Right ventricle myocardium superior (tissue), 1 donor: ENCODE measurements at places on chromosomes 7 and 10. TPM values are rescaled to one million over a fixed set of nuclear protein-coding genes. Genes with fewer than 3 reads are reported as not detected.

SH2D4B gene
- total RNA-seq, result not detected

NUB1 gene
- 30.8 TPM for total RNA-seq

TSPAN15 gene
- total RNA-seq, result 9.5 TPM

EN2 gene
- total RNA-seq, result 0.11 TPM

PDE6C gene
- total RNA-seq, result not detected

TMEM225B gene
- total RNA-seq, result not detected

OR13A1 gene
- not detected for total RNA-seq

GRCh38 chr10:36057180-36057579 lies 415.1 kb upstream of the FZD8 start:
- DNase-seq, result no peak

- no peak for DNase-seq
Observed at GRCh38 chr10:121337427-121337826, 260.8 kb downstream of the FGFR2 start.

DNA sequence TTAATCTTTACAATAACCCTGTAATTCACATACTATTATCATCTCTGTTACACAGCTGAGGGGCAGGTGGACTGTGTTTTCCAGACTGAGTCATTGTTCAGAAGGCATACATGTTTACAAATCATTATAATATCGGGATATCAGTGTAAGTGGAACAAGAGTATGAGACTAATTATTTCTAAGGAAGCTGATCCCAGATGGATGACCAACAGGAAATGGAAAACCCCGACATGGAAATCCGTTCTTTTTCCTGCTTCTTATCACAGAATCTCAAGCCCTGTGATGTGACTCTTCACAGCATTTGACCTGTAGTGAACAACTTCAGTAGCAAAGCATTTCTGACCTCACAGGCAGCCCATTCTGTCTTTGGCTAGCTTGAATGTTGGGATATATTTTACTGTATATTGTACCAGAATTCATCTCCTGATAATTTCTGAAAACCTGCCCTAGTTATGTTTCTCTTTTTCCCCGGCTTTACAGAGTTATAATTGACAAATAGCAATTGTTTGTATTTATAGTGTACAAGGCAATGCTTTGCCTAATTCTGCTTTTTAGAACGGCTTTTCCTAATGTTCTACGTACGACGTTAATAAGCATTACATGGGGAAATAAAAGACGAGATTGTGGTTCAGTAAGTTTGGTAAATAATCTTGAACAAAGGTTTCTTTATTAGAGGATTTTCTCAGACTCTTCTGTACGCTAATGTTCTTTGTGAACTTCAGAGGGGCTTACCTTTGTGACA lies 78.6 kb upstream of the SYPL1 start:
- DNase-seq, result no peak

GRCh38 chr7:135428011-135428410 lies 81.9 kb downstream of the CNOT4 start:
- DNase-seq, result no peak

DNA sequence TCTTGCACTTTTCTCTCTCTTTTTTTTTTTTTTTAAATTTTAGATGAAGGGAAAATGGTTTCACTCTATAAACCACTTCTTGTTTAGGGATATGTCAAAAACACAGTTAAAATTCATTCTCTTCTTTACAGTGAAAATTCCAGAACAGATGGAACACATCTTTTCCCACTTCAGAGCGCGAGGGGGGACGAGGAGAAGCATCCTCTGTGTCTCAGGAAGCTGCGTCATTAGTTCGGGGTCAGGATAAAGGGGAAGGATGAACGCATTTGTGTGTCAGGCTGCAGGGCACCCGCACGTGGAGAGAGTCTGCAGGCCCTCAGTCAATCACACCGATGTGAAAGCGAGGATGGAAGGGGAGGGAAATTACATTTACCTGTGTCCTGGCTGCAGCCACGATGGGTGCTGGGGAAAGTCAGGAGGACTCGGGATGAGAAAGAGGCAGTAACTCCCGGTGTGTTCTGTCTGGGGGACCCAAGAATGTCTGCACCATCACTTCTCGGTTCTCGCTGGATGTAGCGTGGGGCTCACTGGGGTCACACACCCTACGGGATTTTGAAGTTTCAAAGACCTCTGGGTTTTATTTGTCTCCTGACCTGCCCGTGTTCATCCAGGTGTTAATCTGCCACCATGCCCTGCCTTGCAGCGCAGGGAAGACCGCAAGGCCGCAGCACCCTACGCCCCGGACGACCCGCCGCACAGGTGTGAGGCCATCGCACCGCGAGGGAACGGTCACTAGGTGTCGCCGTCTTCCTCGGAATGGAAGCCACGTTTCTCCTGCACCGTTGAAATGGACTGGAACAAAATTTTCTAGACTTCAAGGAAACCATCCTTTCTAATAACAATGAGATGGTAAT lies 66.7 kb upstream of the PITRM1 start:
- DNase-seq, result peak; percentile 84

- no peak for DNase-seq
Observed at GRCh38 chr7:45061806-45062425, 26.9 kb downstream of the NACAD start.

GRCh38 chr7:47654672-47655298 lies 72.9 kb upstream of the TNS3 start:
- DNase-seq, result peak; percentile 17

- DNase-seq, result no peak
Observed at GRCh38 chr10:121788115-121788514, 139.7 kb downstream of the ATE1 start.

- DNase-seq, result no peak
Observed at GRCh38 chr10:21020545-21020944, 123.4 kb upstream of the NEBL start.

GRCh38 chr7:152076324-152076821 lies 50.9 kb downstream of the GALNT11 start:
- no peak for DNase-seq

- no peak for DNase-seq
Observed at GRCh38 chr10:98296524-98296923, 28.5 kb upstream of the LOXL4 start.

DNA sequence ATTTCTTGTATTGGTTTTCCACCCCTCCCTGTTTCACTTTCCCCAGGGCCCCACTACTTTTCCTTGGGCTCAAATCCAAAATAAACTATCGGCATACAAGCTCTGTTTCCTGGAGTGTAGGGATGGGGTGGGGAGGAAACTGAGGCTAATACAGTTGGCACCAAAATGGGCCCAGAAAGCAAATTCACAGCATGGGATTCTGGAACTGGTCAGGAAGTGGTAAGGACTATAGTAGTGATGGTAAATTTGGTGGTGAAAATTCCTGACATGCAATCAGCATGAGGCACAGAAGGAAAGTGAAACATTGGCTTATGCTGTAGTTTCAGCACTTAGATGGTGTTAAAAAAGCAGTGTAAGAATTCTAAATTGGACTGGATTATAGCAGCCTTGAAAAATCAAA lies 8.7 kb upstream of the SAMD9L start:
- DNase-seq, result no peak

GRCh38 chr10:413662-414071 lies 275.8 kb downstream of the DIP2C start:
- no peak for DNase-seq

- no peak for DNase-seq
Observed at GRCh38 chr7:44272456-44272855, 52.9 kb downstream of the CAMK2B start.

- DNase-seq, result no peak
Observed at GRCh38 chr7:36961693-36962092, 237.4 kb upstream of the AOAH start.

DNA sequence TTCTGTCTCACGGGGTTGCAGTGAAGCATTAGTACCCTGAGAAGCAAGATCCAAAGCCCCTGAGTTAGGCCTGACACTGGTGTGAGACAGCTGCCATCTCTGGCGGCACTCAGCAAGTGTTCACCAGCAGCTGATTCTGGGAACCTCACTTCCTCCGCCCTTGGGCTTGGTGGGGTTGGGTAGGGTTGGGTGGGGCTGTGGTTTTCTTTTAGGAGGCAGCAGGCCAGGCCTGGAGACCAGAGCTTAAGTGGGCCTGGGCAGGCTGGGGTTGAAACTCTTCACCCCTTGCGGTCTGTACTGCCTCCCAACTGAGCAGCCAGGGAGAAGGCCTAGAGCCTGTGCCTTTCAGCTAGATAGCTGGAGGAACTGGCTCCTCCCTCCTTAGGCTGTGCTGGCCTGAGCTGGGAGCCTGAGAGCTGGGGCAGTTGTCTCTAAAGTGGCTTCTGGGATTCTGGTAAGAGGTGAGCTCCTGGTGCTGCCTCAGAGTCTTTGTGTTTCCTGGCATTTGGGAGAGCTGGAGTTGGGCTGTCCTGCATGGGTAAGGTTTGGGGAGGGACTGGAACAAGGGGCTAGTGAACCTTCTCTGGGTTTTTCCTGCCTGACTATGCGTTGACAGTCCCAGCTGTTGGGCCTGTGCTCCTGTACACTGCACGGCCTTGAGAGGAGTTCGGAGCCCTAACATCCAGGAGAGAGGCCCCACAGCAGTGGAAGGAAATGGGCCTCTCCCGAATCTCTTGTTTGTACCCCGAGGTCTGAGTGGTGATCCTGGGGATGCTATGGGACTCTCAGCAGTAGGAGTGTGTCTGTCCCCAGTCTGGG lies 5.1 kb downstream of the TSPAN14 start:
- DNase-seq, result peak; percentile 84

DNA sequence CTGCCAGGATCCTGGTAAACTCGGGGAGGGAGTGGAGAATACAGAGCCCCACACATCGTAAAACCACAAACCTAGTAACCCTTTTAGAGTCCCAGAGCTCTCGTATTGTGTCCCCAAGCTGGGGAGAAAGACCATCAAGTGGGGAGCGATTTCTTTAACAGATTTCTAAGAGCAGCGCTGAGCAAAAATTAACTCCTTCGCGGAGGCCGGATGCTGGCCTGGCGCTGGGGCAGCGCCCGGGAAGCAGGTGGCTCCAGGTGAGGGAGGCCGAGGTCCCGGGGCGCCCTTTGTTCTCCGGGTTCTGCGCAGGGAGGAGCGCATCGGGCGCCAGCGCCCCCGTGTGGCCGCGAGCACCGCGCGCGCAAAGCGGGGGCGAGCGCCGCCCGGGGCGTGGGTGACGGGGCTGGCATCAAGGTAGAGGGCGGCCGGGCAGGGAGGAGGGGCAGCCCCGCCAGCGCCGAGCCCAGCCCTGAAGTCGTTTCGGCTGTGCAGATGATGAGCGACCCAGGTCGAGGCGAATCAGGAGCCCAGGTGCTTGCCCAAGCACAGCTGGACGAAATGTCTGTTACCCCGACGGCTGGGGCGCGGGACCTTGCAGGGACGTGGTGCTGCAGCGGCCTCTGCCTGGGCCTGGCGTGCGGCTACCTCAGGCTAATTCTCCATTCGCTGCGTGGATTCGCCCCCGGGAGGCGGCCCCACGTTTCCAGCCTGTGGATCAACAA lies 10.4 kb upstream of the FGFR2 start:
- DNase-seq, result peak; percentile 44

- no peak for DNase-seq
Observed at GRCh38 chr7:37048674-37049073, 324.4 kb upstream of the AOAH start.

DNA sequence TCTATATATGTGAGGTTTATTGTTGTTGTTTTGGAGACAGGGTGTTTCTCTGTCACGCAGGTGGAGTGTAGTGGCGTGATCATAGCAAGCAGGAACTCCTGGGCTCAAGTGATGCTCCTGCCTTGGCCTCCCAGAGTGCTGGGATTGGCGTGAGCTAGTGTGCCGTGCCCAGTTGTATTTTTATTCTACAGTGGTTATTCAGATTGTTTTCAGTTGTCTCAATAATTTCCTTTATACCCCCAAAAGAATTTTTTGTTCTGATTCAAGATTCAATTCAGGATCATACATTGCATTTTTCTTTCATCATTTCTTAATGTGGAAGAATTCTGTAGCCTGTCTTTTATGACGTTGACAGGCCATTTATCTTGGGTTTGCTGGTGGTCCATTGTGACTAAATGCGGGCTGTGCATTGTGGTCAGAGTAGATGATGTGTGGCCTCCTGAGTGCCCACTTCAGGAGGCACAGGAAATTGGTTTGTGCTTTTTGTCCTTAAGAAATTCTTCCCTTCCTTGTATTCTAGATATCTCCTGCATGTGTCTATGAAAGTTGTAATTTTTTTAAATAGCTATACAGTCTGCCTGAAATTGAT lies 22.9 kb downstream of the RBM33 start:
- no peak for DNase-seq

- no peak for DNase-seq
Observed at GRCh38 chr7:96675548-96675947, 34.1 kb downstream of the SEM1 start.

- no peak for DNase-seq
Observed at GRCh38 chr7:91080351-91080750, 183.9 kb upstream of the FZD1 start.
